ENCODE measurements at places on chromosomes 16 and 17. TPM values are rescaled to one million over a fixed set of nuclear protein-coding genes. Genes with fewer than 3 reads are reported as not detected.

Gene CDH3
- total RNA-seq, result not detected

Gene MON1B
- 6.7 TPM for total RNA-seq

Gene CPNE7
- 3.9 TPM for total RNA-seq

Gene CCDC78
- not detected for total RNA-seq

Gene CA5A
- total RNA-seq, result not detected

Data from H4 (cell line).